Foreskin keratinocyte (primary cell): ENCODE measurements at places on chromosomes 6 and 20. TPM values are rescaled to one million over a fixed set of nuclear protein-coding genes. Genes with fewer than 3 reads are reported as not detected.

GRCh38 chr6:132675002-132675401 is 16.0 kb upstream of the TAAR1 start:
- DNase-seq: no peak

GRCh38 chr20:33847006-33847405 is 35.9 kb downstream of the CHMP4B start:
- no peak for DNase-seq

DNA sequence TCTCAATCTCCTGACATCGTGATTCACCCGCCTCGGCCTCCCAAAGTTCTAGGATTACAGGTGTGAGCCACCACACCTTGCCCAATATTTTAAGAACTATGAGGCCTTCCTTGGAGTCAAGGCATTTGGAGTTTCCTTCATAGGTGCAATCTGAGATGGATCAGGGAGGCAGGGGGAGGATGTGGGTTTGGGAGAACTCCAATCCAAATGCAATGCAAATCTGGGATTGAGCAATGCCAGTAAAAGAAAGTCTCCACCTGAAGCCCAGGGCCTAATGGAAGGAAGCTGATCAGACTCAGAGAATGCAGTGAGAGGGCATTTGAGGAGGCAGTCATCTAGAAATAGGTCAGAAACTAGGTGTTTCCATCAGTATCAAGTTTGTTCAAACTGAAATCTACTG is 21.2 kb downstream of the RSPH3 start:
- peak; percentile 63 for DNase-seq

DNA sequence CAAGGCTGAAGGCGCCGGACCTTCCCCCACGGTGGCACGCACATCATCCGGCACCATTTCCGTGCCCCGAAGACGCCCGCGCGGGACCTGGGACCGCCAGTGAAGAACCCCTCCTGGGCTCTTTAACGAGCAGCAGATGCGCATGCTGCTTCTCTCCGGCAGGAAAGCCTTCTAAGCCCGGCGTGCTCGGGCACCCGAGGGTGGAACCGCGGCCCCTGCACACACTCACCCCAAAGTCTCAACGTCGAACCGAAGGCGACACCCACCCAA is 240 bp downstream of the FOXQ1 start:
- DNase-seq: no peak

DNA sequence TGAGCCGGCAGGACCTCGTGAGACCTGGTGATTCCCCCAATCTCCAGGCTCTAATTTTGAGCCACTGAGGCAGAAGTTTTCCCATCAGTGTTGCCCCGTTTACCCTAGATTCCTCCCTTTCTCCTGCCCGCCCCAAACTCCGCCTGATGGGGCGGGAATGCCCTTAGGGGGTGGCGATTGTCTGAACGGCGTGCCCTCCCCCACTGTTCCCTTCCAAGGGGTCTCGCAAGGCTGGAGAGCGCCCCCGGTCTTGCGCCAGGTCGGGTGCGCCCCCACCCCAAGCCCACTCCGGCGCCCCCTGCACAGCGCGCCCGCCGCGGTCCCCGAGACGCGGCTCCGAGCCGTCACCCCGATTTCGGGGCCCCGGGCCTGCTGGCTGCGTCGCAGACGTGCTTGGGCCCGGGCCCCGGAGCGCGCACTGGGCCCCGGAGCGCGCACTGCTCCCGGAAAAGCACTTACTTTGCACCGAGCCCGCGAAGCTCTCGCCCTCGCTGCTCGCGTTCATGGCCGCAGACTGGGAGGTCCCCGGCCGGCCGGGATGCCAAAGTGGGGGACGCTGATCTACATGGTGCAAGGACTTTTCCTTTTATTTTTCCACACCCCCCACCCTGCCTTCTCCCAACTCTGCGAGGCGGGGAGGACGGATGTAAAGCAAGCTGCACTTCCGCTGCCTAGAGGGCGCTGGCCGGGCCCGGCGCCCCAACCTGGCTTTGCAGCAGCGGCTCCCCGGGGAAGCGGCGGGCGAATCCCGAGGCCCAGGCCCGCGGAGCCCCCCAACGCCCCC is at the start of gene ZFP64:
Gene ZFP64, minus strand, starts transcription at position 648 of the 784 bp plus-strand sequence. Its CDS starts 143 bp downstream, at position 505.
- DNase-seq: peak; percentile 63

The KCNS1 gene
- total RNA-seq: 1.7 and 2.1 TPM in 2 replicates

The SCGN gene
- not detected in 2 replicates for total RNA-seq
